ENCODE measurements at places on chromosomes 2 and 18. TPM values are rescaled to one million over a fixed set of nuclear protein-coding genes. Genes with fewer than 3 reads are reported as not detected.

GRCh38 chr2:47198985-47199451 lies 43.9 kb upstream of the STPG4 start:
- H3K27ac ChIP-seq: no peak overlapping the region
- no peak overlapping the region for H3K4me3 ChIP-seq
- peaks cover 9% of the 10 kb centered on the region for H3K27me3 ChIP-seq

- no peaks in the 10 kb centered on the region for H3K36me3 ChIP-seq
- no peaks in the 10 kb centered on the region for H3K4me1 ChIP-seq
- H3K4me3 ChIP-seq: no peak overlapping the region
- no peak overlapping the region for H3K27ac ChIP-seq
- no peaks in the 10 kb centered on the region for H3K27me3 ChIP-seq
Measured at GRCh38 chr18:67159662-67160061, 356.9 kb downstream of the DSEL start.

Gene OBSL1
- total RNA-seq: 1.7 TPM

- DNase-seq: no peak
- no peak overlapping the region for H3K4me3 ChIP-seq
- no peaks in the 10 kb centered on the region for H3K4me1 ChIP-seq
- H3K27me3 ChIP-seq: no peaks in the 10 kb centered on the region
- no peak overlapping the region for H3K27ac ChIP-seq
Measured at GRCh38 chr2:202096736-202097135, 23.7 kb downstream of the KIAA2012 start.

DNA sequence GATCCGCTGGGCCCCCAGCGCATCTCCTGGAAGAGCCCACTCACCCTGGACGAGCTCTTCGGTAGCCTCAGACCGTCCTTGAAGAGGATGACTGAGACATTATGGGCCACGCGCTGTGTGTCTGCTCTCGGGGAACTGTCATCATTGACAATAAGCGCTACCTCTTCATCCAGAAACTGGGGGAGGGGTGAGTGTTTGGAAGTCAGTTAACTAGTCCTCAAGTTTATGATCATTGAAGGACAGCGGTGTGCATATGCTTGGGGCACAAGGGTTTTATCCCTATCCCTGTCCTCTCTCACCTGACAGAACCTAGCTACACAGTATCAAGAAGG lies 586 bp downstream of the STK16 start:
- peak overlapping the region; percentile 97 for H3K4me3 ChIP-seq
- H3K36me3 ChIP-seq: peaks cover 33% of the 10 kb centered on the region
- H3K27ac ChIP-seq: peak overlapping the region; percentile 99
- H3K27me3 ChIP-seq: no peaks in the 10 kb centered on the region
- DNase-seq: no peak
- peaks cover 64% of the 10 kb centered on the region for H3K4me1 ChIP-seq

Gene GALNT3
- total RNA-seq: 1.5 TPM

Gene PROC
- not detected for total RNA-seq

Gene ANKRD30BL
- total RNA-seq: 0.29 TPM

DNA sequence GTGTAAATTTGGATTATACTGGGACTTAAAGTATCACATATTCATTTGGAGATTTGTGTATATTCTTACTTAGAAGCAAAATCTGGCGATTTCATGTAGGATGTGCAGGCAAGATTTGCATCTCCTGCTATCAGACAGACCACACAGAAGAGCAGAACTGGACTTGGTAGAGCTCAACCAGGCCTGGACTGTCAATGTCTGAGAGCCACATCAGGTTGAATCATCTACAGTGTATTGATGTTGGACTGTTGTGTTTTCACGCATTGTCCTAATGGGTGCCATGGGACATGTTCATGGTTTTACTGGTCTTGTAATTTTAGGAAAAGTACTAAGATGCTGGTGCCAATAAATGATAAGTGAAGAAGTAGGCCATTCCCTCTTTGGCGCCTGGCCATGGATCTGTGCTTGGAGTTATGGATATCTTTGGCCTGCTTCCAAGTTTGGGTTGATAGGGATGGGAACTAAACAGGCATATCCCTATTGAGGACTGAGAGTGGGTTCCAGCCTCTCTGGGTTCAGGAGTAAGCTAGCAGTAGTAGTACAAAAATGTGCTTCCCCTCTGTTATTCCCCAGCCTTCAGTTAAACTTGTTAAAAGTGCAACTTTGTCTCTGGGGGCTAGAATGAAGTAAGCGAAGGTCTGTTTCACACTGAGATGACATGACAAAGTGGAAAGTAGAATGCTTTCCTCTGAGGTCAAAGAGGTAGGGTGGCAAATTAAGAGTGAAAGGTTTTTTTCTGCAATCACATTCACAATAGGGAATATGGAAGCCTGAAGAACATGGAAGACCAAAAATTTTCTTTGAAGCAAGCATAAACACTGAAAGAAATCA lies 49.2 kb upstream of the NEMP2 start:
- peaks cover 5% of the 10 kb centered on the region for H3K4me1 ChIP-seq
- DNase-seq: no peak
- no peaks in the 10 kb centered on the region for H3K27me3 ChIP-seq

Gene CCDC85A
- total RNA-seq: not detected

- H3K4me3 ChIP-seq: no peak overlapping the region
- no peak overlapping the region for H3K27ac ChIP-seq
- peaks cover 5% of the 10 kb centered on the region for H3K4me1 ChIP-seq
- no peak for DNase-seq
- H3K36me3 ChIP-seq: peaks cover 1% of the 10 kb centered on the region
Measured at GRCh38 chr2:234955091-234955591, 3.3 kb downstream of the SH3BP4 start.

- H3K36me3 ChIP-seq: no peaks in the 10 kb centered on the region
- H3K27ac ChIP-seq: no peak overlapping the region
- H3K27me3 ChIP-seq: peaks cover 9% of the 10 kb centered on the region
- DNase-seq: no peak
- no peaks in the 10 kb centered on the region for H3K4me1 ChIP-seq
- no peak overlapping the region for H3K4me3 ChIP-seq
Measured at GRCh38 chr2:118505436-118505835, 342.0 kb downstream of the EN1 start.

Gene CDH19
- total RNA-seq: not detected

- H3K4me3 ChIP-seq: no peak overlapping the region
- DNase-seq: no peak
- H3K27ac ChIP-seq: no peak overlapping the region
- no peaks in the 10 kb centered on the region for H3K4me1 ChIP-seq
- peaks cover 30% of the 10 kb centered on the region for H3K27me3 ChIP-seq
Measured at GRCh38 chr2:234650911-234651310, 154.0 kb upstream of the ARL4C start.

GRCh38 chr18:44696892-44697291 lies 16.2 kb downstream of the SETBP1 start:
- no peak overlapping the region for H3K4me3 ChIP-seq
- H3K27me3 ChIP-seq: peaks cover 8% of the 10 kb centered on the region
- no peak overlapping the region for H3K27ac ChIP-seq
- peaks cover 3% of the 10 kb centered on the region for H3K36me3 ChIP-seq
- DNase-seq: no peak
- H3K4me1 ChIP-seq: peaks cover 5% of the 10 kb centered on the region

Gene SNED1
- 1.0 TPM for total RNA-seq

Gene DSC2
- total RNA-seq: 0.14 TPM

DNA sequence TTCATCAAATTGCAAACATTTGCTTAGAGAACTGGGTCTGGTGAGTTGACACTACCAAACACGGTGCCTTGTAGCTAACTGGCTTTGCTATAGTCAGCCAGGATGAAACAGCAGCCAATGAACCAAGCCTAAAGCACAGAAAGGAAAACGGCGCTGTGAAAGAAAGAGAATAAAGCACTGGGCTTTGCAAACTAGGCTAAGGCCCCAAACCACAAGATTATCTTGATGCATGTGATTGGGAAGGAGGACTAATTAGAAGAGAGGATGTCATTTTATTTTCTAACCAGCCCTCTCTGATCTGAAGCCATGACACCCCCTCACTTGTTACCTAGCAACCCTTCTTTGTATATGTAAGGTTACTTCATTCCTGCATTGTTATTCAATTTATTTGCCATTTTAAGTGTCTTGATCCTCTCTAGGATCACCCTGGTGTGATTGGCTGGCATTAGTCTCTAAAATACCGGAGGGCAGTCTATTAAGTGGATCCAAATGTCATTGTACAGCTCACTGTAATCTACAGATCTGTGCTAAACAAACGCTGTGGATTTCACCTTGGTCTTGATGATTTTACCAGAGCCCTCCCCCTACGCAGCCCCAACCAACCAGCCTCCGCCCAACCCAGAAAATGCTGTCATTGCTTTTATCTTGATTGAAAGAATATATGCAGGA lies 395.4 kb upstream of the ACVR2A start:
- peaks cover 8% of the 10 kb centered on the region for H3K4me1 ChIP-seq
- no peak overlapping the region for H3K4me3 ChIP-seq
- no peaks in the 10 kb centered on the region for H3K36me3 ChIP-seq
- DNase-seq: no peak

Gene SERPINB13
- not detected for total RNA-seq

DNA sequence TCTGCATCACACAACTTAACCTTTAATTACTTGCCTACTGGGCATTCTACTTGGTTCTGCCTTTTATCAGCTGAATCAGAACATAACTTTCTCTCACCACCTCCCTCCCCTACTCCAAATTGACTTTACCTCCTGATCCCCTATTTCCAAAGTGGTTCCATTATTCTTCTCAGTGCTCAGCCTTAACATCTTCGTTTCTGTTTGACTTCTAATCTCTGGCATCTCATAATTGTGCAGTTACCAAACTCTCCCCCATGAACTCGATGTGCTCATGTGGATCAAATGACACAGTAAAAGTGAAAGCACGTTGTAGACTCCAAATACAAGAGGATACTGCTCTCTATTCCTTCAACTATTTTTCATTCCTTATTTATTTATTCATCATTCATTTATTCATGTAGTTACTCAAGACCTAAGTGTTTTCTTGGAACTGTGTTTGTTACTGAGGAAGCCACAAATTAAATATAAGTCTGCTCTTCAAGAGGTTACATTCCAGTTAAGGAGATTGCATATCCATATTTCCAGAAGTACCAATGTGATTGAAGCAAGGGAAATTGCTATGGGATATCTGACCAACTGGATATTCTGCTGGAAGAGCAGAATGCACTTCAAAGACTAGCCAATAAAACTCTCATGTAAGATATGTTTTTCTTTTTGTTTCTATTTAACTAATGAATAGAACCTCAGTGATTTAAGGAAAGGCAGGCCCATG lies 158.8 kb downstream of the TMEFF2 start:
- no peaks in the 10 kb centered on the region for H3K36me3 ChIP-seq
- H3K27ac ChIP-seq: no peak overlapping the region
- H3K4me3 ChIP-seq: no peak overlapping the region
- no peak for DNase-seq
- no peaks in the 10 kb centered on the region for H3K27me3 ChIP-seq
- H3K4me1 ChIP-seq: no peaks in the 10 kb centered on the region

DNA sequence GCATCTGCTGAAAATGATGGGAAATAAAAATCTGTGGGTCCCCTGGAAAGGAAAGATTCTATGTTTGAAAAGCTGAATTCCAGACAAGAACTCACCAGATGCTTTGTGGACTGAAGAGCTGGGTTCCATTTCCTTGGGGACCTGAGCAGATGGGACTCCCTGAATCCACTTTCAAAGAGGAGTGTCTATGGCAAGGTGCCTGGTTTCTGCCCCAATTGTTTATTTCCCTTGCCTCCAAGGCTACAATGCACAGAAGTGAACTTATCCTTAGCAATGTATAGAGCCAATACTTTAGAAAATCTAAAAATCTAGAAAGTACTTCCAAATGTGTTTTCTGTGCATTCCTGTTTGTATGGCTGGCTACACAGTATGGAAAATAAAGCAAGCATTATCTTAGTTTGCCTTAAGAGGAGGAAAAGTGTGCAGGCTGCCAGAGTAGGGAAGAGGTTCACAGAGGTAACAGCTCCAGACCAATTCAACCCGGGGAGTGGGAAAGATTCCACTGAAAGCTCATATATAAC lies 420.5 kb downstream of the NRXN1 start:
- no peak for DNase-seq
- no peaks in the 10 kb centered on the region for H3K36me3 ChIP-seq
- no peak overlapping the region for H3K4me3 ChIP-seq
- H3K4me1 ChIP-seq: no peaks in the 10 kb centered on the region
- H3K27me3 ChIP-seq: no peaks in the 10 kb centered on the region

DNA sequence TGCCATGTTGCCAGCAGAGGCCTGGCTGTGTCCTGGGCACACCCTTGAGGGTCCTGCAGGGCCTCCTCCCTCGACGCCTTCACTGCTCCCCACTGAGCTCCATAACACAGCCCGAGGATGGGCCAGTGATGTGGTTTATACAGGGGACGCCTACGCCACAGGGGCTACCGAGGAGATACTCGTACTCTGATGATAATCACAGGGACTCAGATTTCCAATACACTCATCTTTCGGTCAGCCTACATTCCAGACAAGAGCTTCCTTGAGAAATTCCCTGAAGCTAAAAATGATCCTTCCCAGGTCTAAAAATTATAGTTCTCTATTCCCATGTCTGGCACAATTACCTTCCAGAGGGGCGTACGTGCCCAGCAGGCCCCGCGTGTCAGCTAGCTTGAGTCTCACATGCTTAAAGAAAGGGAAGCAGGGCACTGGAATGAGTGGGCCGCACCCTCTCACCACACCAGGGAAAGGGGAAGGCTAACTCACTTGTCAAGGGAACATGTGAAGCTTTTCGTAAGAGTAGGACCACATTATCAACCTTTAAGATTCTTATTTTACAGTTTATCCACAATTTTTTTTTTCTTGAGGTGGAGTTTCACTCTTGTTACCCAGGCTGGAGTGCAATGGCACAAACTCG lies 159.5 kb upstream of the NDUFV2 start:
- H3K4me3 ChIP-seq: no peak overlapping the region
- DNase-seq: no peak
- H3K27me3 ChIP-seq: peaks cover 3% of the 10 kb centered on the region
- H3K36me3 ChIP-seq: no peaks in the 10 kb centered on the region

DNA sequence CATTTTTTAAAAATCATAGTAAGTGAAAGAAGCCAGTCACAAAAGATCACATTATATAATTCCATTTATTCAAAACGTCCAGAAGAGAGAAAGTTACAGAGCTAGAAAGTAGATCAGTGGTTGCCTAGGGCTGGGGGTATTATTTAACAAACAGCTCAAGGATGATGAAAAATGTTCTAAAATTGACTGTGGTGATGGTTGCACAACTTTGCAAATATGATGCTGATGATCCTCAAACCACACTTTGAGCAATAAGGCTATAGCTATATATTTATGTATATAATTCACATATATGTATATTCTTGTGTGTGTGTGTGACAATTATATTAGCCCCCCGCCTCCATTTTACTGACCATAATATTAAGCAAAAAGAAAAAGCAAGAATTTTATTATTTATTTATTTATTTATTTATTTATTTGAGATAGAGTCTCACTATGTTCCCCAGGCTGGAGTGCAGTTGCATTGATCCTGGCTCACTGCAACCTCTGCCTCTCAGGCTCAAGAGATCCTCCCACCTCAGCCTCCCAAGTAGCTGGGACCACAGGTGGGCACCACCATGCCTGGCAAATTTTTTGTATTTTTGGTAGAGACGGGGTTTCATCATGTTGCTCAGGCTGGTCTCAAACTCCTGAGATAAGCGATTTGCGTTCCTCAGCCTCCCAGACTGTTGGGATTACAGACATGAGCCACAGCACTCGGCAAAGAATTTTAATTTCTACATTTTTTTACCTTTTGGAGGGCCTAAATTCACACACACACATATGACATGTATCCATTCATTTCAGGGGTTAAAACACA lies 1.9 kb downstream of the WDR12 start:
- no peaks in the 10 kb centered on the region for H3K27me3 ChIP-seq
- no peak for DNase-seq
- H3K4me3 ChIP-seq: peak overlapping the region; percentile 96
- H3K4me1 ChIP-seq: peaks cover 30% of the 10 kb centered on the region

All from activated naive CD8-positive, alpha-beta T cell treated with anti-CD3 and anti-CD28 coated beads for 36 hours (primary cell).